ENCODE measurements at places on chromosomes 5 and 9. TPM values are rescaled to one million over a fixed set of nuclear protein-coding genes. Genes with fewer than 3 reads are reported as not detected.
A peak's percentile ranks its signal among the peaks of the same experiment; 100 is the strongest.

- no peak for DNase-seq
Measured at GRCh38 chr9:84315278-84315877, 25.2 kb downstream of the SLC28A3 start.

DNA sequence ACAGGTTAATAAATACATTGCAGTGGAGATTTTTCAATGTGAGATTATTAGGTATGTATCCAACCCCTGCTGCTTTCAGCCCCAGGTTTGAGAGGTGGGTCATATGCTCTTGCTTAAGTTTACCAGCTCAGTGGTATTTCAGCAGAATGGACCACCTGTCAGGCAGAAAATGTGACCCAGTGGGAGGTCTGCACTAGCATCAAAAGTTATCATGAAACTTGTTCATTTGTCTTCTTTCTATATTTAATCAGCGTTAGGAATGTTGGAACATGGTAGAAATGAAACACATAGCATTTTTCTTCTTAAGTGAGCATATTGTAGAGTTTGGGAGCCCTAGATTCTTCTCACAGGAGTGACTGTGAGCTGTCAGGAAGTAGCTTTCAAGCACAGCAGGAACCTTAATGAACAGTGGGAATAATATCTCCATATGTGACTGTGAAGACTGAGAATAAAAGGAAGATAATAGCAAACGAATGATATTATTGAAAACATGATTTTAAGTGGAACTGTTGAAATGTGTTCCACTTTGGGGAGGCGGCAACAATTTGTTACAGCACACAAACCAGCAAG, 596.9 kb upstream of the CDH6 start:
- no peak for DNase-seq

DNA sequence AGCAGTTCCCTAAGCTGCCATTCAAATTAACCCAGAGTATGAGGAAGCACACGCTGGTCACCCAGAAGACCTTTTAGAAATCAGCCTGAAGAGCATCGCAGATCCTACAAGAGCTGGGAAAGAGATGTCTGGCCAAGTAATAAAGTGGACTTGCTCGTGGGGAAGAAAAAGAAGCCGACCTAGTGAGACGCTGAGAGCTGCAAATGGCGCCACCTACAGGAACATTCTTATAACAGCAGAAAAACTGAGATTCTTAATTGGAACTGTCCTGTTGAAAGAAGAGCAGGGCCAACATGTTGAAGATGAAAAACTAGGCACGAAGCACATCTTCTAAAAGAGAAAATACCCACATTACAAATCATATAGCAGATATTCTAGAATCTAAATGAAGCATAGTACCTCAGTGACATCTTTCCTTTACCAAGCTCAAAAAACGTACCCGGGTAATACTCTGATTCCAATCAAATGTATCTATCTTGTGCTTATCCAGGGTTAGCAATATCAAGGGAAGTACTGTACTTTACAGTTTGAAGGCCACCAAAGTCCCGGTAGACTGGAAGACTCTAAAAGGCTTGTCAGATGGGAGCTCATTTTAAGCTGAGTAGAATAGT, 3.9 kb upstream of the GNAQ start:
- DNase-seq: no peak

DNA sequence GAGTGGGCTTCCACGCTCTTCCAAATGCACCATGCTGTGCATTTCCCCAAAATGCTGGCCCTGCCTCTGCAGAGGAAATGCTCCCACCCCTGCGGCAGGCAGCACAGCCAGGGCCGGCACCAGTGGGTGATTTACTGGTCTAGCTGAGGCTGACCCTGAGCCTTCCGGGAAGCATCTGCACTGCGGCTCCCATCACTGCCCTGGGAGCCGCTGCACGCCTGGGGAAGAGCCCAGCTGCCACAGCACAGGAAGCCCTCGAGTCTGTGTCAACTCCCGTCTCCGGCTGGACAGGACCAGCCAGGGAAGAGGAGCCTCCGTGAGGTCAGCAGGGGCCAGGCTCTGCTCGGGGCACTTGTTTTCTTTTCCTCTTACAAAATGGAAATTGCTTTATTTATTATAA, 25.1 kb upstream of the EEIG1 start:
- DNase-seq: peak; percentile 88

- DNase-seq: no peak
Measured at GRCh38 chr5:123358751-123359150, 64.5 kb downstream of the CEP120 start.

DNA sequence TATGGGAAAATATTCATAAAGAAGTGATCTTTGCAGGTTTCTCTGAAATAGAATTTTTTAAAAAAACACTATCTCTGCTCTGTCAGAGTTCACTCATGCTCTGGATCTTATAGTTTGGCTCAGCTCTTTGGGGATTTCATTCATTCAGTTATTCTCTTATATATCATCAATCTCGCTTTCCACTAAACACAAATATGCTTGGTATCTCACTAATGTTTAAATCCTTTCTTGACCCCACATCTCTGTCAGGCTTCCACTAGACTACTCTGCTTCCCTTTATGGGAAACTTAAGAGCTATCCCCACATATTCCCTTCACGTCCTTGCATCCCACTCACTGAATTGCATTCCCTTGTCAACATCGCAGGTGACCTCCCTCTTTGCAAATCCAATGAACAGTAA, 396.1 kb downstream of the ENC1 start:
- no peak for DNase-seq

- DNase-seq: no peak
Measured at GRCh38 chr5:126847456-126847820, 70.5 kb downstream of the LMNB1 start.

DNA sequence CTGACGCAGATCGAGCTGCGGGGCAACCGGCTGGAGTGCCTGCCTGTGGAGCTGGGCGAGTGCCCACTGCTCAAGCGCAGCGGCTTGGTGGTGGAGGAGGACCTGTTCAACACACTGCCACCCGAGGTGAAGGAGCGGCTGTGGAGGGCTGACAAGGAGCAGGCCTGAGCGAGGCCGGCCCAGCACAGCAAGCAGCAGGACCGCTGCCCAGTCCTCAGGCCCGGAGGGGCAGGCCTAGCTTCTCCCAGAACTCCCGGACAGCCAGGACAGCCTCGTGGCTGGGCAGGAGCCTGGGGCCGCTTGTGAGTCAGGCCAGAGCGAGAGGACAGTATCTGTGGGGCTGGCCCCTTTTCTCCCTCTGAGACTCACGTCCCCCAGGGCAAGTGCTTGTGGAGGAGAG, 4.6 kb upstream of the PHYHD1 start:
- peak; percentile 91 for DNase-seq

DNA sequence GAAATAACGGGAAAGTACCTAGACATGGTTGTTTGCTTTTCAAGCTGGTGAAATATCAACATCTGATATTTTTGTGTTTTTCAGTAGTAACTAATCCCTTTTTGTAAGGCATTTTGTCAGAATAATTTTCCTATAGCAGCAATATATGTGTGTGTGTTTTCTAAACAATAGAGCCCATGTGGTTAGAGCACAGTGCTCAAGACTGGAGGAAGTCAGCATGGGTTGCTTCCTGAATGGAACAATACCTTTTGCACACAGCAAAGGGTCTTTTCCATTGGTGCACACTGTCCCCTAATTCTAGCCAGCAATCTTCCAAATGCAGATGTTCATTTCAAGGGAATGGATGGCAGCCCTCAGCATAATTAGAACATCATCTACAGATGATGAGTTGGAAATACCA, 270.1 kb downstream of the AOPEP start:
- DNase-seq: no peak

GRCh38 chr9:90552317-90552716, 90.3 kb downstream of the DIRAS2 start:
- no peak for DNase-seq

- DNase-seq: no peak
Measured at GRCh38 chr9:137049544-137050449, 3.8 kb upstream of the NPDC1 start.

AGXT2 gene
- total RNA-seq: not detected

GIN1 gene
- total RNA-seq: 1.3 TPM

RNF180 gene
- 10.7 TPM for total RNA-seq

AQP7 gene
- total RNA-seq: 2.7 TPM

FOXD4L3 gene
- not detected for total RNA-seq
